NCI-H510A treated with DMSO at 0.1 percent for 48 hours (cell line): ENCODE measurements at places on chromosomes 11 and 22.

GRCh38 chr11:114929351-114930000 lies 251.1 kb downstream of the NXPE2 start:
- no peak for DNase-seq

DNA sequence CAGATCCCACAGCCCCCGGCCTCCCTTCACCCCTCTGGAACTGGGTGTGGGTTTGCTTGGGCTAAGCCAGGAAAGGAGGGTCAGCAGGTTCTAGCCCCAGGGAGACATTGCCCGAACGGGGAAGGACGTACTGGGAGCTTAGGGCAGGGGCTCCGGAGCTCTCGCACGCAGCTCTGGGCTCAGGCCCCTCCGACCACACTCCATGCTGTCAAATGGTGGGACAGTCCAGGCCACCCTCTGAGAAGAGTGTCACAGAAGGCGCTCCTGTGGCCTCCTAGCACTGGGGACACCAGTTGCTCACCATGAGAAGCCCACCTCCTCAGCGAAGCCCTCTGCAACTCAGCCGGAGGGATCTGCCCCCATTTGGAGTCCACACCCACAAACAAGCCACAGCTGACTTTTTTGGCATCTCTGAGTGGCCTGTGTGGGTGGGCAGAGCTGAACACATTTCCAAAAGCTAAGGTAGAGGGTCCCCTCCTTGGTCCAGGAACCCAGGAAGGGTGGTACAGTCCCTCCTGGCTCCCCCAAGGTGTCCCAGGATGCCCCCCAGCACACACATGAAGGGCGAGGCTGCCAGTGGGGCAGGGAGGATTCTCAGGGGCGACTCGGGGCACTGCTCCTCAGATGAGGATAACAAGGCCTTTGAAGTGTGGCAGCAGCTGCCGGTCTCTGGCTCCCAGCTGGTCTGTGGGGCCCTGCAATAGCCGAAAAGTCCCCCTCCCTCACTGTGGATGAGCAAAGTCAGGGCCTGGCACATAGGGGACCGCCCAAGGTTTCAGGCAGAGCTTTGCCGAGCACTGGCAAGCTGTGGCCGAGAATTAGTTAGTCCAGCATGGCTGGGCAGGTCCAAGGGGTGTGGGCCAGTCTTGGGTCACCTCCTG lies 13.0 kb upstream of the TEF start:
- peak; percentile 49 for DNase-seq

DNA sequence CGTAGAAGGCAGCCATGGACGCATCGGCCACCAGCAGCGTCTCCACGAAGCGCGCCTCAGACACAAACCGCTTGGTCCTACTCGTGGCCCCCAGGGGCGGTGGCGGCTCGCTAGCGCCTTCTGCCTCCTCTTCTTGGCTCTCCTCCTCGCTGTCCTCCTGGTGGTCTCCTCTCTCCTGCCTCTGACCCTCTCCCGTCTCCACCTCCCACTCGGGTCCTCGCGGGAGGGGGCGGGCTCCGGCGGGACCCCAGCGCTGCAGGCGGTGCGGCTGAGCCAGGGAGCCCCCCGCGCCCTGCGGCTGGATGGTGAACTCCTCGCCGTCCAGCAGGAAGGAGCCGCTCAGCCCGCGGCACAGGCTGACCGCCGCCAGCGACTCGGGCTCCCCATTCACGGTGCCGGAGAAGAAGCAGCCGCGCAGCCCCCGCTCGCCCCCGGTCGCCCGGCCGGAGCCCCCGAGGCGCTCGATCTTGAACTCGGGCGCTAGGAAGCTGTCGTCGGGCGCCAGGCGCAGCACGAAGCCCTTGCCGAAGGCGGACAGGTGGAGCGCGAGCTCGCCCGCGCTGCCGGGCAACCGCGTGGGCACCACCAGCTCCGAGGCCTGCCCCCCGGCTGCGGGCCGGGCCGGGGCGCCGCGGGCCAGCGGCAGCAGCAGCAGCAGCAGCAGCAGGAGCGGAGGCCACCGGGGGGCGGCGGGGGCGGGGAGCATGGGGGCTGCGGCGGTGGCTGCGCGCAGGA lies 661 bp downstream of the ADAMTS8 start:
- DNase-seq = no peak

DNA sequence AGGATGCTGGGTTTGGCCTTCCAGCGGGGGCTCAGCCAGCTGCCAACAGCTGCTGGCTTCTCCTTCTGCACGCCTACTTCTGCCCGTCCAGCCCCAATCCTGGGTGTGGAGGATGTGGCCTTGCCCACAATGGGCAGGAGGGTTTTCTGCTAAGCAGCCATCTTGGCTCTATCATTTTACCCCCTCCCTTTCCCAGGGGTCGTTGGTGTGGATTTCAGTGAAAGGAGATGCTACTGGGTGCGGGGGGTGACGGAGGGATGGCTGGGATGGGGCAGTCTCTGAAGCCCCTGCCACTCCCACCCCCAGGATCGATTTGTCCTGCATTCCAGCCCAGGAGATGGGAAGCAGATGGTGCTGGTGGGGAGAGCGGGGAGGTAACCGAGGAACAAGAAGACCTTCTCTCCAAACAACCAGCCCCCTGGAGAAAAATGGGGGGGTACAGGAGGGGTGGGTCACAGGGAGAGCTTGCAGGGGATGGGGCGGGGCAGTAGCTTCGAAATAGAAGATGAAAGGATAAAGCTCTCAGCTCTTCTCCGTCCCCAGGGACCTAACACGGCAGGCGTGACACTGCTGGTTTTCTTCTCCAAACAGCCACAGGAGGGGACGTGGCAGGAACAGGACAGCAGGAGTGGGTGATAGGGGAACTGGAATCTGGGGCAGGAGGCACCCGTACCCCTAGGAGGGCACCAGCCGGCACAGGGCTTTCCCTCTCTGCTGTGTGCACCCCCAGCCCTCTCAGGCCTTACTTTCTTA lies 68.9 kb downstream of the NECTIN1 start:
- no peak for DNase-seq

GRCh38 chr11:65918211-65919140 lies at the start of gene C11orf68:
C11orf68 (minus strand) TSS chr11:65919062; CDS start chr11:65919031, 31 bp downstream.
- peak; percentile 42 for DNase-seq

DNA sequence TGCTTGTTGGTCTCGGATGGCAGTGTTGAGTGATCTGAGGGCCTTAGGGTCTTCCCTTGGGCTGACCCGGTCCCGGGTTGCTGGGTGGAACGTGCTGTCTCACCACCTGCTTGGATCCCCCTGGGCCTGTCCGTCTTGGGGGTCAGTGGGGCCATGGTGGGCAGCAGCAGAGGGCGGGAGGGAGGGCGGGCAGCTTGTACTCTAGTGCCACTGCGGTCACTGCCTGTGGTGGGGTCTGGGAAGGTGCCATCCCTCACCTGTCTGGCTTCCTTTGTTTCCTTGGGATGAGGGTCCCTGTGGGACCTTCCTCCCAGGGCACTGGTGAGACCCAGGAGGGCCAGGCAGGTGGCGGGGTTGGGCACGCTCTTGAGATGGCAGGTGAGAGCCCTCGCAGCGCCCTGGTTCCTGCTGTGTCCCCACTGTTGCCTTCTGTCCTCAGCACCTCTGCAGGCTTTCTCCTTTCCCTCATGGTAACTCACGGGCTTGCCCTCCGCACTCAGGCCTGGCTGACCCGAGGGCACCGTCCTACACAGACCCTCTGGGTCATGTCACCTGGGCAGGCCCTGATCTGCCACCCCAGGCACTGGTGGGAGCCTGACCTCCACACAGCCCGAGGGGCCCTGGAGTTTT lies 34.2 kb downstream of the TBC1D22A start:
- DNase-seq = no peak
